ENCODE measurements at places on chromosomes 12 and 14.

DNA sequence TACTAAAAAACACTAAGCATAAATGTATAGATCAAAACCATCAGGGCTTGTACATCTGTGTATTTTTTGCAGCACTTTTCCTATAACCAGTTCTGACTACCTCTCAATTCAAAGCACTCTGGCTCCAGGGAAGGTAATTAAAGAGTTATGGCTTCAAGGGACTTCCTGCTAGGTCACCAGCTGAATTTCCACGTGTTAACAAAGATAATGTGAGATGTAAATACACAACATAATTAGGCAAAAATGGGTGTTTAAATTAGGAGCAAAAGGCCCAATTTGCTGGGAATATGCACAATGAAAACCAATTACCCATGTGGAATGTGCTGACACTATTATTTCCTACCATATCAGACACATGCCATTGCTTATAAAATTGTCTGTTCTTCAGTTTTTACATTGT, 513.4 kb upstream of the FLRT2 start:
- DNase-seq = no peak

GRCh38 chr14:58702441-58703160, 64.8 kb downstream of the DACT1 start:
- no peak for DNase-seq

GRCh38 chr12:59036973-59037762, 116.9 kb upstream of the LRIG3 start:
- no peak for DNase-seq

DNA sequence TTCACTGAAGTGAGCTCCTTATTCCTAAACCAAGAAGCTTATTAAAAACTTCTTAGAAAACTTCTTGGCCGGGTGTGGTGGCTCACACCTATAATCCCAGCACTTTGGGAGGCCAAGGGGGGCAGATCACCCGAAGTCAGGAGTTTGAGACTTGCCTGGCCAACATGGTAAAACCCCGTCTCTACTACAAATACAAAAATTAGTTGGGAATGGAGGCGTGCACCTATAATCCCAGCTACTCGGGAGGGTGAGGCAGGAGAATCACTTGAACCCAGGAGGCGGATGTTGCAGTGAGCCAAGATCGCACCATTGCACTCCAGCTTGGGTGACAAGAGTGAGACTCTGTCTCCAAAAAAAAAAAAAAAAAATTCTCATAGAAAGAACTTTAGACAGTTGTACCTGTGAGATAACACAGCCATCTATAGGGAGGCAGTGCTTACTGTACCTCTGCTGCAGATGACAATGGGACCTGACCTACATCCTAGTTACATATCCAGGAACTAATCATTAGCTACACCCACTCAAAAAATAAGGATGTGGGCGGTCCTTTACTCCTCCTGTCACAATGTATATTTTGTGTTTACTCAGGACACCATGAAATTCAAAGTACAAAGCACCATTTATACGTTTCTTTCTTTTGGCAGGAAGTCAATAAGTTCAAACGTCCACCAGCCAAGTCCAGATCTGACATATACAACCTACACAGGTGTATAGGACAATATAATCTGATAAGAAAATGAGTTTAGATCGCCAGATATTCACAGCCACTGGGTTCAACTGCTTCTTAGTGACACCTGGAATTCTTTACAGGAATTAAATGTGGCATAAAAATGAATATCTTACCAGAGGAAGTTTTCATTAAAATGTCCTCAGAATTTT, 14.9 kb downstream of the STXBP6 start:
- no peak for DNase-seq
